ENCODE measurements at places on chromosomes 1 and 21. TPM values are rescaled to one million over a fixed set of nuclear protein-coding genes. Genes with fewer than 3 reads are reported as not detected.
A peak's percentile ranks its signal among the peaks of the same experiment; 100 is the strongest.

Gene PLA2G2F
- total RNA-seq, result not detected

GRCh38 chr1:42418516-42418915 lies 37.3 kb downstream of the ZMYND12 start:
- H3K4me3 ChIP-seq, result no peak overlapping the region
- DNase-seq, result peak; percentile 61
- no peaks in the 10 kb centered on the region for H3K36me3 ChIP-seq

DNA sequence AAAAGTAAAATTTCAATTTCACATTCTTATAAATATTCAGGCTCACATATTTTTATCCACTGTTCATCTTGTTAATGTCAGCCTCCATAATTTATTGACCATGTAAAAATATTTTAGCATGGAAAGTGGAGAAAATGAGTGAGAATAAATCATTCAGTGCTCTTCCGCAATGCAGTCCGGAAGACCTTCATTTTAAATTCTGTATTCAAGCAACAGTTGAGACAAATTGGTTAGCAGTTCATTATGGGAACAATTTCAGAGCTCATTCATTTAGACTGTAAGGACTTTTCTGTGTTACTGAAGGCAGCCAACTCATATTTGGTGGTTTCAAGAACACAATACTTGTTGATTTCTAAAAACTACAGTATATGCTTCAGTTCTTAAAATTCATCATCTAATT lies 97.8 kb downstream of the TYW3 start:
- no peak overlapping the region for H3K27ac ChIP-seq
- H3K36me3 ChIP-seq, result no peaks in the 10 kb centered on the region
- no peak for DNase-seq
- no peak overlapping the region for H3K4me3 ChIP-seq

Gene KRTAP13-2
- total RNA-seq, result not detected

Gene DMBX1
- total RNA-seq, result not detected

DNA sequence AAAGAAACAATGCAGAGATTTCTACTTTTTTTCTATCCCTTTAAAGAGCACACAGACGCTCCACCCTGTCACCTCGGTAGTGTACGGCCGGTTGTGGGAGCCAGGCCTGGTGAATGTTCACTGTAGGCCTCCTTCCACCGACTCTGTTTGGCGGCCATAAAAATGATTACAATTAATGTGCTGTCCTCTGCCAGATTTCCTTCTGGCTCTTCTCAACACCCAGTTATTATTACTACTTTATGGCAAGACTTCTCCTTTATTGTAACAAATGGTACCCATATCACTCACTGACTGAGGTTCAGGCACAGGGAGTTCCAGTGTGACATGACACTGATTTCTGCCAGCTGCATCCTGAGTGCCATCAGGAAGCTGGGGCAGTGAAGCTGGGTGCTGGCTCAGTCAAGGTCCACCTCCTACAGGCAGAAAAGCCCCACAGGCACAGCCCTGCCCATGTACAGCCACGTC lies 37.4 kb downstream of the GPR161 start:
- DNase-seq, result no peak
- no peaks in the 10 kb centered on the region for H3K4me1 ChIP-seq
- no peak overlapping the region for H3K27ac ChIP-seq
- no peaks in the 10 kb centered on the region for H3K36me3 ChIP-seq
- H3K27me3 ChIP-seq, result no peaks in the 10 kb centered on the region

DNA sequence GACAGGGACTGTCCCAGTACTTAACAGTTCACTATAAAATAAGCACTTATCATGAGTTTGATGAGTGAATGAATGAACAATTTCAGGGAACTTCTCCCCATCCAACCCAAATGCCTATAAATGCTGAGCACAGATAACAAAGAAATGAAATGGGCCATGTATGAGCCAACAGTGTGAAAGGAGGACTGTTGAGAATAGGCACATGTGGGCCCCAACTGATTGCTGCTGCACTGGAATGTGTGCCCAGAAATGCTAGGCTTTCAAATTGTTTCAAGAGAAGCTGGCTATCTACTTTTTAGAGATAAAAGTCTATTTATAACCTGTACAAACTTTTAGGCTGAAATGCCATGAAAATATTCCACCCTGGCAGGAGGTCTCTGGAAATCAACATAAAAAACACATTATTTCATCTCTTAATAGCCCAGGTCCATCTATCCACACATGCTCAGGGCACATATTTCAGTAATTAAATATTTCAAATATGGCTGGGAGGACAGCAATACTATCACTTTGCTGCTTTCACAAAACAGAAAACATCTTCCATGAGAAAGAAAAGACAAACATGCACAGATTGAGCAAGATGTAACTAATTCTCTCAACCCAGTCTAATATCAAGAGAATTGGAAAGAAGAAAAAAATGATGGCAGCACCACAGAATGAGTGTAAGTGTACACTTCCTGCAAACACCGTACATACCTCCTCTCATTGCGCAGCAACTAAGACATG lies 49.8 kb downstream of the COLGALT2 start:
- DNase-seq, result no peak
- H3K27ac ChIP-seq, result no peak overlapping the region
- no peaks in the 10 kb centered on the region for H3K36me3 ChIP-seq
- H3K27me3 ChIP-seq, result no peaks in the 10 kb centered on the region
- no peak overlapping the region for H3K4me3 ChIP-seq
- H3K4me1 ChIP-seq, result no peaks in the 10 kb centered on the region

DNA sequence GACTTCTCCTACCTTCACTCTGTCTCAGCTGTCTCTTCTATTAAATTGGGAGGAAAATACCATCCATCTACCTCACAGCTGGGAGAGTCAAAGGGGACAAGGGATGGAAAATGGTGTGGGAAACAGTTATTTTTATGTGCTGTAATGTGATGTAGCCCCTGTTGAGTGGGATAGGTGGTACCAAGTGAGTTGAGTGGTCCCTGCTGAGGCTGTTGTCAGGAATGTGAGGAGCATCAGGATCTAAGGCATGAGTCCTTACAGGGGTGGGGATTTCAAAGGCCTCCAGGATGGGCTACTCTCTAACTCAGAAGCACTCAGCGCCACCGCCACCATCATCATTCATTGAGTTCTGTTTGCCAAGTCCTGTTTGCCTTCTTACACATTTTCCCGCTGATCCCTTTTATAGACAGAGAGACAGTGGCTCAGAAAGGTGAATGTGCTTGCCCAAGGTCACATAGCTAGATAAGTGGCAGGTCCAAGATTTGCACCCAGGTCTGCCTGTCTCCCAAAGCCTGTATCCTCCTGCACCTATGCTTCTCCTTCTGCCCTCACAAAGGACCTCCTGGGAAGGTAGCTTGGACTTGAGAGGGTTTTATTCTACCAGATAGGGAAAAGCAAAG lies 4.6 kb upstream of the ID3 start:
- no peak for DNase-seq
- no peak overlapping the region for H3K4me3 ChIP-seq
- peaks cover 25% of the 10 kb centered on the region for H3K27me3 ChIP-seq
- H3K27ac ChIP-seq, result no peak overlapping the region
- H3K36me3 ChIP-seq, result no peaks in the 10 kb centered on the region

GRCh38 chr21:33940164-33940880 lies 24.7 kb upstream of the ATP5PO start:
- no peak overlapping the region for H3K27ac ChIP-seq
- no peaks in the 10 kb centered on the region for H3K27me3 ChIP-seq
- no peak overlapping the region for H3K4me3 ChIP-seq
- peaks cover 21% of the 10 kb centered on the region for H3K4me1 ChIP-seq

- H3K36me3 ChIP-seq, result no peaks in the 10 kb centered on the region
- H3K4me1 ChIP-seq, result no peaks in the 10 kb centered on the region
- H3K4me3 ChIP-seq, result no peak overlapping the region
- H3K27me3 ChIP-seq, result no peaks in the 10 kb centered on the region
- no peak for DNase-seq
- H3K27ac ChIP-seq, result no peak overlapping the region
Measured at GRCh38 chr1:162706003-162706402, 73.7 kb downstream of the DDR2 start.

Gene PADI2
- total RNA-seq, result 3.7 TPM

GRCh38 chr21:42621819-42622177 lies 31.6 kb upstream of the PDE9A start:
- no peak overlapping the region for H3K27ac ChIP-seq
- no peaks in the 10 kb centered on the region for H3K4me1 ChIP-seq
- no peaks in the 10 kb centered on the region for H3K36me3 ChIP-seq
- H3K27me3 ChIP-seq, result no peaks in the 10 kb centered on the region
- H3K4me3 ChIP-seq, result no peak overlapping the region
